AG04449 (cell line): ENCODE measurements at places on chromosomes 3 and 15.
A peak's percentile ranks its signal among the peaks of the same experiment; 100 is the strongest.

DNA sequence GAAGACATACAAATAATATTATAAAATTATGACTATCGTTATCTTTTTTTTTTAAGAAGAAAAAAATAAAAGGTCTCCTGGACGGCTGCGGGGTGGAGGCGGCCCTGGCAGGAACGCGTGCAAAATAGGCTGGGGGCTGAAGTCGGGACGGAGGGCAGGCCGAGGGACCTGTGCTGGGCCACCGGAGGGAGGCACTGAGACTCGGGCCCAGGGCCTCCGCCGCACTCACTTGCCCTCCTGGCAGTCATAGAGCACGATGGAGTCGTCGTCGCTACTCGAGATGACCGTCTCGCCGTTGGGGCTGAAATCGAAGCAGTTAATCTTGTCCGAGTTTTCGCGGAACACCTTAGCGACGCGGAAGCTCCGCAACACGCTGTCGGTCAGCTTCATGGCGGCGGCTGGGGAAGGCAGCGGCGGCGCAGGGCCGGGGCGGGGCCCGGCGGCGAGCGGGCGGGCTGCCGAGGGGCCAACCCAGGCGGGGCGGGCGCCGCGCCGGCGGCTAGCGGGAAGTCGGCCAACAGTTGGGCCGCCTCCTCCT is 408 bp downstream of the WDR82 start:
- no peak for DNase-seq

DNA sequence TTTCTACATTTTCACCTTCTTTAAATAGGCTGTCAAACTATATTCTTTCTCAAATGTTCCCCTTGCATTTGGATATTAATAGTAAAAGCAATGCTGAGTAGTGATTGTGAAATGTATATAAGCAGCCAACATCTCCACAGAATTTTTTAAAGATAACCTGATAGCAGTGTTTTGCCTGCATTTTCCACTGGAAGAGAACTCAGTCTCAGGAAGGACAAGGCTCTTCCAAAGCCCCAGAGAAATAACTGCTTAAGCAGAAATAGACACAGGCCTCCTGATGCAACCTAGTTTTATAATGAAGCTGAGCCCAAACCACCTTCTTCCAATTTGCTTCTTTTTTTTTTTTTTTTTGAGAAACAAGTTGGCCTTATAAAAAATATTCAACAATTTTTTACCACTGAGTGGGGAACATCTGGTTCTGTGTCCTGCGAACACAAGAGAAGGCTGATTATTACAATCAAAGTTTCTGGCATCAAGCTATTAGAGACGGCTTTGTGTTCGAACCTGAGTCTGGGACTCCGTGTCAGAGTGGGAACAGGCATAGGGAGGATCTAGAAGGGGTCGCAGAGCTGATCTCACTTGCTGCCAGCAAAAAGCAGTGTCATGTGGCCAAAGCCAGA is 332.5 kb upstream of the TBL1XR1 start:
- no peak for DNase-seq

GRCh38 chr3:29565236-29565635 is 284.4 kb downstream of the RBMS3 start:
- no peak for DNase-seq

GRCh38 chr3:33490641-33491241 is 50.5 kb upstream of the UBP1 start:
- no peak for DNase-seq

- DNase-seq, result no peak
Observed at GRCh38 chr15:84685304-84685703, 27.3 kb upstream of the NMB start.

DNA sequence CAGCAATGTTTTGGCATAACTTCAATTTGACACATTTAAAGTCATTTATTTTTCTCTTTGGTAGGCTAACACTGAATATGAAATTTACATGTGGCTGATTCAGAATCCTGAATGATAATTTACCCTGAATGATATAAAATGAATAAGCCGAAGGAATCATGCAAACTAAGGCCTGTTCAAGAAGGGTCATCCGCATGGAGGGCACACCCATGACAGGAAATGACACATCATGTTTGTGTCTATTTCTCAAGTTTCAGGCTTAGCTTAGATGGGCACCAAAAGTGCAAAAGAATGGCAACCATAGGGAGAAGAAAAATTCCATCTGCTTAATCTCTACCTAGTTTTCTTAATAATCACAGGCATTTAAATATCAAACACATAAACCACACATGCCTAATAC is 141.5 kb downstream of the DUT start:
- DNase-seq, result no peak

DNA sequence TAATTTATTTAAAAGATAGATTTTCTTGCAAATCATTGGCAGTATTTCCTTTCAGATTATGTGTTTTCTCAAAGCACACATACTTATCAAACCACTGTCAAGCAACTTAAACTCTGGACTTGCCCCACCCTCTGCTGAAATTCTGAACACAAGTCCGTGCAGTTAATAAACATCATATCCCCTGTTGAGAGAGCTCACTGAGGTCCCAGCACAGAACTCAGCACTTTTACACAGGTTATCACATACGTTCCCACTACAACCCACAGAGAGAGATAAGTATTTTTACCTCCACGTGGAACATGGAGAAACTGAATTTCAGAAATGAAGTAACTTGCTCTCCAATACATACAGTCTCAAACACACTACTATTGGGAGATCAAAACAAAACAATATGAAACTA is 267.6 kb upstream of the IGF1R start:
- DNase-seq, result no peak

DNA sequence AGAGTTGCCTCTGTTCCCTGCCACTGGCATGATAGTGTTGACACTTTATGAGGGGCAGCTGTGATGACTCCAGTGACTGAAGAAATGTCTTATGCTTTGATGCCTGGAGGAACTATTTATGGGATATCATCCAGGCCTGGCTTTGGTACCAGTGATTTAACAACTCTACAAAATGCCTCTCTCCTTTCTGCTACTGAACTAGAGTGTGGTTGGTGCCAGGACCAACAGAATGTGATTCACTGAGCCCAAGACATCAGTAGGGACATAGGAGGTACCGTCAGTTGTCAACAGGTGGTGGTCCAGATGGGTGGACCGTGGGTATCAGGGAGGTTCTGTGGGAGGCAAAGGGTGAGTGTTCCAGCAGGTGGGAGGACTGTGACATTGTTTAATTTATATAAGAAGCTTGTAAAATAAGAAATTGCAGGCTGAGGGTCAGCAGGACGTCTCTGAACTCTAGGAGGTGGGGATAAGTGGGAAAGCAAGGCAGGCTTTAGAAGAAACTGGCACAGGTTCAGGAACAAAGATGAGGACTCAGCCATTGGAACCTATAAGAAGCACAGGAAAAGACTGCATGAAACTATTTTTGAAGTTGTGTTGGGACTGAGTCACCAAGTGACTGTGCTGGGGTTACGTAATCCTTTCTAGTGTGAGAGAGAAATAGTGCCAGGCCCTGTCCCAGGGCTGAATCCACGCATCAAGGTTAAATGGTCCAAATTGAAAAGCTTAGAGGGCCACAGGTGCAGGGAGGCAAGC is 28.5 kb upstream of the SLC7A14 start:
- DNase-seq, result peak; percentile 65

DNA sequence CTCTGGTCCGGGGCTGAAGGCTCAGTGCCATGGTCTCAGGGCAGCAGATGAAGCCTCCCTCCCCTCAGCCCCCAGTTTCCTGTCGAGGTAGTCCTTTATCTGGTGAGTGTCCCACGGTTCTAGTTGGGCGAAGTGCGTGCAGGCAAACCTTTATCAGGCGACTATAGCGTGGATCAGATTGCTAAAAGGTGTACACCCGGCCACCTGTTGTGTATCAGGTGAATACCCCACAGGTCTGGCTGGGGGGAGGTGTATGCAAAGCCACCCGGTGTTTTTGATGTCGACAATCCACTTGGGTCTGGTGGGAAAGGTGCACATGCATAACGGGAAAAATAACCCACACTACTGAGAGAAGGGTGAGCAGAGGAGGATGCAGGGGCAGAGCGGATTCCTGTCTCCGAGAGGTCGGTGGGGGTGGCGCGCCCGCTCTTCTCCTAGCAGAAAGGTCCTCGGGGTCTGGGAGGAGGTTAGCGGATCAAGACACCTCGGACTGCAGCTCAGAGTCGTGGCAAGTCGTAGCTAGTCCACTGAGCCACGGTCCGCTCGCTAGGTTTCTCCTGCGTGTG is 507 bp downstream of the SLC12A6 start:
- DNase-seq, result no peak

DNA sequence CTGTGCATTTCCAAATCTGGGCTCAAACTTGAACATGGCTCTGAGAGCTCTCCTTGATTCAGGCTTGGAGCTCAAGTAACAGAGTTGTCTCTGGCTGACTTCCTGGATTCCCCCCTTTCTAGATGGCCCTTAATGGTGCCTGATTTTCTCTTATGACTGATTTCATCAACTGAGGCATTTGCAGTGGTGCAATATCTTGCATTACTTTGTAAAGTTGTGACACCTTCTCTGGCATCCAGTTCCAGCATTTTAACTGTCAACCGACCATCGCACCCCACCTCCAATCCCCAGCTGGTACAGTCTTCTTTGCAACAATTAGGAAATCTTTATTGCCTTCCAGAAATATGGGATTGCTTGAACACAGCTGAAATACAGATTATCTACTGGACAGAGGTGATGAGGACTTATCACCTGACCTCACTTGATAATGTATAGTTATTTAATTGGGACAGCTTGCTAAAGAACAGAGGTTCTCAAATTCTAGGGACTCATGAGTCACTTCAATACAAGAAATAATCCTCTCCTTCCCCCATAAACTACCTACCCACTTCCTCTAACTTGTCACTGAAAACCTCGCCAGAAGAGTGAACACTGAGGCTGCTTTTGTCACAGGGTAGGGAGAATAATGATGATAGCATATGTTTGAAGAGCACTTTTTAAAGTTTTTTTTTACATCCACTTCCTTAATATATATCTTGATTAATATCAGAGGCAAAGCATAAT is 41.8 kb downstream of the FILIP1L start:
- no peak for DNase-seq

- DNase-seq, result no peak
Observed at GRCh38 chr3:175066617-175067415, 207.7 kb downstream of the NAALADL2 start.

DNA sequence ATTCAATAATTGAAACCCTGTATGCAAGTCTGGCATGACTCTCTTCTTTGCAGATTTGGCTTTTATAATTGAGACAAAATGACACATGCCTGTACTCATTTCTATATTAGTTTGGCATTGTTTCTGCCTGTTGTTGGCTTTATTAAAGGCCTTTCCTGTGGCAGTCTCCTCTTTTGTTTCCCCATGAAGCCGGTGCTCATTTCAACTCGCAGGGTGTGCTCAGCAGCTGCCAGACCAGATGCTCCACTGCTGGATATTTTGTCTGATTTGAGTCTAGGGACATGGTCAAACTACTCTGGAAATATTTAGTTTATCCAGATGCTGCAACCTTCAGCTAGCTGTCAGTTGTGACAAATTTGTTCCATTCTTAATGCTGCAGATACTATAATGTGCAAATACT is 445.3 kb downstream of the NAALADL2 start:
- DNase-seq, result no peak

DNA sequence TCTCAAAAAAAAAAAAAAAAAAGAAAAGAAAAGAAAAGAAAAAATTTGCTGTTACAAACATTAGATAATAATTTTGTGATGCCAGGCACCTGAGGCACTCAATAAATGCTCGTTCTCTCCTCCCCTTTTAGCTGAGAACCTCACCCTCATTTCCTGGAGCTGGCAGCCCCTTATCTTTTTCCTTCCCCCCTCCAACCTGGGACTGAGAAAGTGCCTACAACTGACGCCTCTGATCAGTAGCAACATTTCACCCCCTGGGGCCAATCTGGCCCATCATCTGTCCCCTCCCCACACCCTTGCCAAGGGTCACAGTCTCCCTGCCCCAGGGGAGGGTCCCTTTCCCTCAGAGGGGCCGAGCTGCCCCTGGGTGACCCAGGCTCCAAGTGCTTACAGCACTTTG is 12.6 kb upstream of the RNU6-1 start:
- DNase-seq, result no peak
